Suppressor macrophage treated with lipopolysaccharide for 1 hour (primary cell): ENCODE measurements at places on chromosomes 6 and 20.
A peak's percentile ranks its signal among the peaks of the same experiment; 100 is the strongest.

GRCh38 chr6:10458287-10458686 lies 43.4 kb upstream of the TFAP2A start:
- DNase-seq = no peak

- DNase-seq = peak; percentile 85
These were observed 171.4 kb downstream of the DTNBP1 start for GRCh38 chr6:15491255-15491985.

GRCh38 chr20:533526-533925 lies 10.1 kb downstream of the CSNK2A1 start:
- DNase-seq = peak; percentile 26

DNA sequence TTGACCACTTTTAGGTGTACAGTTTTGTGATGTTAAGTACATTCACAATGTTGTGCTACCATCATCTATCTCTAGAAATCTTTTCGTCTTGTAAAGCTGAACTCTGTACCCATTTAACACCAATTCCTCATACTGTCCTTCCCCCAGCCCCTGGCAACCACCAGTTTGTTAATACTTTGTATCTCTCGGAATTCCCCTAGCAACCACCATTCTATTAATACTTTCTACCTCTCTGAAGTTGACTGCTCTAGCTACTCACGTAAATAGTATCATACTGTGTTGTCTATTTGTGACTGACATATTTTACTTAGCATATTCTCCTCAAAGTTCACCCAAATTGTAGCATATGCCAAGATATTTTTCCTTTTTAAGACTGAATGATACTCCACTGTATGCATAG lies 82.3 kb upstream of the CLDN20 start:
- no peak for DNase-seq

DNA sequence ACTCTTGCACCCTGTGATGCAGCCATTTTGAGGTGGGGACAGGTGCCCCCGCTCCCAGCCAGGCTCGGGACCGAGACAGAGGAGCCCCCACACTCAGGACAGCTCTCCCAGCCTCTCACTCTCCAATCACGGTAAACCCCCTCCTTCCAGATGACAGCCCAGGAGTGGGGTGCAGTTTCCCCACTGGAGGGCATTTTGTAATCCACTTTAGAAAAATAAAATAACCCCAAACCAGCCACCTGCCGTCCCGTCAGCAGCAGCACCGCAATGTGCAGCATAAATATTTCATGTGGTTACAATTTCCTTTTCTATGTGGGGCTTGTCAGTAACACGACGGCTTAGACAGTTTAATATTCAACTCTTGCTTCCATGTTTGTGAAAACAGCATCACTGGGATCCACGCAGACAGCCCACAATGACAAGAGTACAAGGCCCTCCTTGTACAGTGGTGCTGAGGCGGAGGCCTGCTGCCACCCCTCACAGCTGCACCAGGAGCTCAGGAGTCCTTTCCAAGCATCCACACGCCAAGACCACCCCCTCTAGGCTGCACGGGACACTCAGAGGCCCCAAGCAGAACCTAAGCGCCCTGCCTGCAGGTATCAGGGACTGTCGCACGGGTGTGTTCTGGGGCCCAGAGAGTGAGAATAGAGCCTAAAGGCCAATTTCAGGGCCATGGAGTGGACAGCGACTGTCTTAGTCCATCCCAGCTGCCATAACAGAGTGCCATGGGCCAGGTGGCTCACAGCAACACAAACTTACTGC lies 116.7 kb downstream of the JPH2 start:
- DNase-seq = no peak

DNA sequence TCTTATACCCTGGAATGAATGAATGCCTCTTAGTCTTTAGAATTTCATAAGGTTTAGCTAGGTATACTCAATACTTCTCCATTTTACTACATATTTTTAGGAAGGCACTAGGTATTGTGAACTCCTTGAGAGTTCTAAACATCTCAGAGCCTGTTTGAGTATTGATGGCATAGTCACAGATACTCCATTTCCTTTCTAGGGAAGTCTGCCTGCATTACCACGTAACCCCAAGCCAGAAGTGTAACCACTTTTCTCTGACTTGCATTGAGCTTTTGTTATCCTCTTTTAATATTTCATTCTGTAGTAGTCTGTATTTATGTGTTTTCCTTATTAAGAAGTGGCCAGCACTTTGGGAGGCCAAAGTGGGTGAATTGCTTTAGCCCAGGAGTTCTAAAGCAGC lies 12.2 kb downstream of the TOP1 start:
- DNase-seq = no peak

GRCh38 chr6:18586133-18586532 lies 199.0 kb downstream of the RNF144B start:
- no peak for DNase-seq

GRCh38 chr20:50009521-50010454 lies 27.0 kb downstream of the SNAI1 start:
- DNase-seq = no peak

- no peak for DNase-seq
These were observed 217.0 kb upstream of the MYLIP start for GRCh38 chr6:15911753-15912504.

GRCh38 chr6:89048288-89048923 lies 32.1 kb upstream of the PNRC1 start:
- DNase-seq = peak; percentile 16

DNA sequence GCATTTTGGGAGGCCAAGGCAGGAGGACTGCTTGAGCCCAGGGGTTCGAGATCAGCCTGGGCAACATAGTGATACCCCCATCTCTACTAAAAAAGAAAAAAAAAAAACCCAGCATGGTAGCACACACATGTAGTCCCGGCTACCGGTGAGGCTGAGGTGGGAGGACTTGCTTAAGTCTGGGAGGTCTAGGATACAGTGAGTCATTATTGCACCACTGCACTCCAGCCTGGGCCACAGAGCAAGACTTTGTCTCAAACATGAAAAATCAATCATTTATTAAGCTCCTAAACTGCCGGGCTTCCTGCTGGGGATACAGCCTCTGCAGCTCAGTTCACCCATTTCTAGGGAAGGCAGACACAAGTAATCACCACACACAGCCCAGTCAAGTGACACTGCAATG lies 7.3 kb upstream of the USP45 start:
- peak; percentile 28 for DNase-seq

DNA sequence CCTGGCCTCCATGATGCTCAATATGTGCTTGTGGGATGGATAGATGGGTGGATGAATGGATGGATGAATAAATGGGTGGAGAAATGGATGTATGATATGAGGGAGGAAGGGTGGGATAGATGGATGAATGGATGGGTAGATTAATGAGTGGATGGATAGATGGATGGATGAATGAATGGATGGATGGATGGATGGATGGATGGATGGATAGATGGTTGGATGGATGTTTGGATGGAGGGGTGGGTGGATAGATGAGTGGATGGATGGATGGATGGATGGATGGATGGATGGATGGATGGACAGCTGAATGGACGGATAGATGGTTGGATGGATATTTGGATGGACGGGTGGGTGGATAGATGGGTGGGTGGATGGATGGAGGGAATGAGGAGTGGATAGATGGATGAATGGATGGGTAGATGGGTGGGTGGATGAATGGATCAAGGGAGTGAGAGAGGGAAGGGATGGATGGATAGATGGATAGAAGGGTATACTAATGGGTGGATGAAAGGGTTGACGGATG lies 139.4 kb downstream of the CEBPB start:
- no peak for DNase-seq

GRCh38 chr20:49785852-49786175 lies 26.8 kb upstream of the SLC9A8 start:
- DNase-seq = peak; percentile 42

- DNase-seq = no peak
These were observed 547.5 kb downstream of the COL12A1 start for GRCh38 chr6:74658391-74658790.

DNA sequence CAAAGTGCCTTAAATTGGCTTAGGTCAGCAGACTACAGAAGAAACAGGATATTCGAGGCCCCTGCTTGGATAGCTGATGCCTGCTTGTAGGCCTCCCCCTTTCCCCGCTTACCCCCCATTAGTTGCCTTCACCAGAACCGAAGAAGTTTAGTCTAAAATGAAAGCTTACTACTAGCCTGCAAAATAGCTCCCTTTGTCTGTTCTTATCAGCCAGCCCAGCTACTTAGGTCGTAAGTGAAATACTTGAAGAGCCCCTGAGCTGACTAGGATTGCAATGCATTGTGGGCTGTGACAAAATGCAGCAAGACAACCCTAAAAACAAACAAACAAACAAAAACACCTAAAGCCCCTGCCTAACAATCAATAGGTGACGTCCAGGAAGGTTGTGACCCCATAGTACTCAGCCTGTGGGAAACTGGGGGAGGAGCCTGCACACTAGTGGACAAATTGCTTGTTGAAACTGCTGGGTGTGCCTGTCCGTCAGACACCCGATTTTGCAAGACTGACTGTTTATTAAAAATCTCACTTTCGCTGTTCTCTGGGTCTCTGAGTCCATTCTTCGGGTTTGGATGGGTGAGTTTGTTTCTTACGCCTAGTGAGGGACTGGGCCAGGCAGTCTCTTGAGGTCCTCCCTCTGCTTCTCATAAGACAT lies 105.0 kb upstream of the DUSP22 start:
- DNase-seq = no peak
